ENCODE measurements at places on chromosomes 2 and 18.

DNA sequence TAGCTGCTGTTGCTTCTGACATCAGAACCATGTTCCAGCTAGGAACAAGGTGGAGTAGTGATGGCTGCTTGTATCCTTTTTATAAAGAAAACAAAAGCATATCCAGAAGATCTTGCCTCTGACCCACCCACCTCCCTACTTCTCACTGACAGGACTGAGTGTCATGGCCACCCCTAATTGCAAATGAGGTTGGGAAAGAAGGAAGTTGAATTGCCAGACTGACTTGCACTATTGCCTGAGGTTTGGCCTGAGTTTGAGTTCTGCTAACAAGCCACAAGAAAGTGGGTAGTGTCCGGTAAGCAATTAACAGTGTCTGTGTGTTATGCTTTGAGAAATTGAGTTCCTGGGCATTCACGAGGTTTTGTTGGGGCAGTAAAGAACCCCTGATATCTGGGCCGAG is 22.8 kb downstream of the SGPP2 start:
- DNase-seq: no peak

DNA sequence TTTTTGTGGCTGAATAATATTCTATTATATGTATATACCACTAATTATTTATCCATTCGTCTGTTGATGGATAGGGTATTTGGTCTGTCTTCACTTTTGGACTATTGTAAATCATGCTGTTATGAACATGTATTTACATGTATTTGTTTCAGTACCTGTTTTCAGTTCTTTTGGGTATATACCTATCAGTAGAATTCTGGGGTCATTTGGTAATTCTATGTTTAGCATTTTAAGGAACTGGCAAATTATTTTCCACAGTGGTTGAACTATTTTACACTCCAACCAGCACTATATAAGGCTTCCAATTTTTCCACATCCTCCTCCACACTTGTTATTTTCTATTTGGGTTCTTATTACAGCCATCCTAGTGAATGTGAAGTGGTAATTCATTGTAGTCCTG is 12.4 kb upstream of the TANK start:
- no peak for DNase-seq

- DNase-seq: no peak
These were observed 917 bp upstream of the PRKAG3 start for GRCh38 chr2:218832520-218832919.

GRCh38 chr2:29129586-29130281 is 14.5 kb downstream of the CLIP4 start:
- no peak for DNase-seq

- no peak for DNase-seq
These were observed 937 bp upstream of the LANCL1 start for GRCh38 chr2:210477496-210477895.

DNA sequence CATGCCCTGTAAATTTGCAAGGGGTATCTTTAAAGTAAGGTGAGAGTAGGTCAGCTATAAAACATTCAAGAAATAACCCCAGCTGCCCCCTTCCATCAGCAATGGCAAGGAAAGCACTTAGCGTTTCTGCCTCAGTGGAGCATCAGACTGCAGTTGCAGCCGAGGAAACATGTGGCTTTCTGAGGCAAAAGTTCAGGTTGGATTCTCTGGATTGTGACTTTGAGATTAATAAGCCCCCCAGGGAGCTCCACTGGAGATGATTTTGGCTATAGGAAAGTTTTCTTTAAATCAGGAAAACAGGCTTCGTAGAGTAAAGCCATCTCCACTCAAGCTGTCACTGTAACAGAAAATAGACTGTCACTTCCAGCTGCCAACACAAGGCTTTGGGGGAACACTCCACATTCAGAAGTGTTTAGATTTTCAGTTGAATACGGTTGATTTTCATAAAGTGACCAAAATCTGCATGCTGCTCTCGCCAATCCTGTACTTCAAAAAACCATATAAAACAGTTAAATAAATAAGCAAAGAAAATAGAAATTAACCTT is 15.3 kb upstream of the RIT2 start:
- no peak for DNase-seq

GRCh38 chr2:134254824-134255223 is 952 bp downstream of the MGAT5 start:
- DNase-seq: no peak

DNA sequence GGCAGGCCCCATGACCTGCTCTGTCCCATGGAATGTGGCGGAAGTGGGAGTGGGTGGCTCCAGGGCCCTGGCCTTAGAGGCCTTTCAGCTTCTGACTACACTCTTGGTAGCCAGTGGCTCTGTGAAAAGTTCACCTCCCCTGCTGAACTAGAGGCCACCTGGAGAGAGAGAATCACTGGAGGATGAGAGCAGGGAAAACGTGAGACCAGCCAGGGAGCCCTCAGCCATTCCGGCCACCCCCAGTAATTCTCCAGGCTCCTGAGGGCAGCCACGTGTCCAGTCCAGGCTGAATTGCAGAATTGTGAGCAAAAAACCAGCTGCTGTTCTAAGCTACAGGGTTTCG is 10.5 kb downstream of the COLEC12 start:
- DNase-seq: no peak

DNA sequence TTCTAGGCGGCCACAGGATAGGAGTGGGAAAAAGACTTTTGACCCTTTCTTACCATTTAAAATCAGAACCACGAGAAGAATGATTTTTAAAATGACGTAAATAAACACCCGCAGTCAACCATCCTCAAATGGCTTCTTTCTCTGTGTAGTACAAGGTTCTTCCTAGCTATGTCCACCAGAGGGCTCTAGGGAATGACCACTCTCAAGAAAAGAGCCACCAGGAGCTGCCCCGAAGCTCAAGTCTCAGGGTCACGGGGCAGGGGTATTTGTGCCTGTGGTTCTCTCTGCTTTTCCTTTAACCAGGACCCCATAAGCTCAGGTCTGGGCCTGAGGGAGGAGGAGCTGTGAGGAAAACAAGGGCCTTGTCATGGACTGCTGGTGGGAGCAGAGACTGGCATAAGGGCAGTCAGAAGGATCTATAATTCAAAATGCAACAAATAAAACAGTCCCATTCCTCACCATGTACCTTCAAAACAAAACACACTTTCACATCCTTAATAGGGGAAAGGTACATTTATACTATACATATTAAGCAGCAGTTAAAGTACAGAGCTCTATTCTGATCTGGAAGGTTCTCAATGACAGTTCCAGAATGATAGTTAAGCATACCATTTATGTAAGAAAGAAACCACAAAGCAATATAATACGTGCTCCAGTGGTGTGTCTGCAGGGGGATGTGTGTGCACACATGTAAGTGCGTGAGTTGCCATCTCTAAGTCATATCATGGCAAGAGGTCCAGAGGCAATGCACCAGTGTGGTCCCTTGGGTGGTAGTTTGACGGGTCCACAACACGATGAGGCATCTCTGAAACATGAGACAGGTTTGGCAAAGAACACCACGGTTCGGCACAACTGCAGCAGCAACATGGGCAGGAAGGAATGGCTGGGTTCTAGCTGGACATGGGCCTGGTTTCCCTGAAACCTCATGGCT is 18.6 kb downstream of the LYPD1 start:
- DNase-seq: no peak

GRCh38 chr2:218890369-218890768 is 9.7 kb downstream of the WNT10A start:
- DNase-seq: no peak

DNA sequence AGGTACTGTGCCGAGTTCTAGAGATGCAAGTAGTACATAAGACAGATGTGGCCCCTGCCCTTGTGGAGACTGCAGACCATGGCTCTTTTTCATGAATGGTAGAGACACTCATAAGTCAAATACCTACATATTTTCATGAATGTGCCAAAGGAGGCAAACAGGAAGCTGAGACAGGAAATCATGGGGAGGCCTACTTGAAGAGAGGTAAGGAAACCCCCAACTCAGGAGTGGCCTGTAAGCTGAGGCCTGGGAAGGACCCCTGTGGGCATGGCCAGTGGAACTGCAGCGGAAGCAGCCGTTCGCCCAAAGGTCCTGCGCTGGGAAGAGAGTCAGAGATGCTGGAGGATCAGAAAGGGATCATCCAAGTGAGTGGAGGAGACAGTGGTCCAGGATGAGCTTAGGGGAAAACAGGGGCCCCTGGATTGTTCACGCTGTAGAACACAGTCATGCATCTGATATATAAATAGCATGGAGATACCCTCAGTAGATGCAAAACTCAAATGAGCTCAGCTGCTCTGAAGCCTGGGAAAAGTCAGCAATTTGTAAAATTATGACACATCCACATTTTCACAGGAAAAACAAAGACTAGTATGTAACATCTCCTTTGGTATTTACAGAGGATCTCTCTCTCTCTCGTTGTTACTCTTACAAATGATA is 228.9 kb downstream of the NEDD4L start:
- no peak for DNase-seq

DNA sequence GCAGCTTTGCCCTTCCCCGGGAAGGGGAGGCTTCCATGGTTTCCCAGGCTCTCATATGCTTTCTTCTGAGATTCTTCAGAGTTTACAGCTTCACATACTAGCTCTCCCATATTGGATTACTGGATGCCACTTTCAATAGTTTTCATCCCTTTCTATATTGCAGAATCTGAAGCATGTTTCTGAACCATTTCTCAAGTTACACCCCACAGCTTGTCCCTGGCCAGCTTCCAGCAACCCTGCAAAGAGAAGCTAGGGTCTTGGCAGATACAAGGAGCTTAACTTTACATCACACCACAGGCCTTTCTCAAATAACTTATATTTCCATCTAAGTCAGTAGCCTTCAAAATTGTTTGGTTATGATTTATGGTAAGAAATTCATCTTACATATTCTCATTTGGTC is 39.6 kb downstream of the LHCGR start:
- DNase-seq: no peak

GRCh38 chr18:13493079-13493478 is 233.3 kb downstream of the FAM210A start:
- no peak for DNase-seq

GRCh38 chr2:102518170-102518569 is 45.1 kb downstream of the SLC9A4 start:
- DNase-seq: no peak

- no peak for DNase-seq
These were observed 81.5 kb downstream of the PIGN start for GRCh38 chr18:62105376-62105775.

- DNase-seq: no peak
These were observed 110.3 kb downstream of the NBAS start for GRCh38 chr2:15450808-15451207.

DNA sequence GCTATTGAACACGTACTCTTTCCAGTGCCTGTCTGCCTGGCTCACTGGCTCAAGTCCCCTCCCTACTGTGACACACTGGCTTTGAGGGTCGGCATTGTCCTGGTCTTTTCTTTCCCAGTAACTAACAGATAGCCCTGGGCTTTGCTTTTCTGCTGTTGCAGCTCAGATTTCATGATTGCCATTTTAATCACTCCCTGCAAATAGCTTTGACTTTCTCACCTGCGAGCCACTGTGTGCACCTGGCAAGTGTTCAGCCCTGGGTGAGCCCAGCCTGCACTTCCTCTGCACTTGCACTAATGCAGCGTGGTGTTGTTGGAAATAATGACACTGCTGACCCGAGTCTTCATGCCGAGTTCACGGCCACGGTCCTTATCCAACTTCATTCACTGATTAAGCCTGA is 52.9 kb downstream of the DCDC2C start:
- DNase-seq: no peak

- DNase-seq: no peak
These were observed 414.8 kb downstream of the HRH4 start for GRCh38 chr18:24875286-24875685.

DNA sequence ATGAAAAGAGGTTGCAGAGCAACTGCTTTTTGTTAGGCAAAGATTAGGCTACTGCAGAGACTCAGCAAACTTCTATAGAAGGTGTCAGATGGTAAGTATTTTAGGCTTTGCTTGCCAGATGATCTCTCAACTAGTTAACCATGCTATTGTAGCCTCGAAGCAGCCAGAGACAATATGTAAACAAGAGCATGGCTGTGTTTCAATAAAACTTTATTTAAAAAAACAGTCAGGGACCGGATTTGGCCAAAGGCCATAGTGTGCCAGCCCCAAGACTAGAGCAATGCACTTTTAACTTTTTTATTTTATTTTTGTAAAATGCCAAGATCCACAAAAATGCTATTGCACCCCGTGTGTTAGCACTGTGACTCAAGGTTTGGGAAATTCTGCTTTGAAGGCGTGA is 1.4 kb downstream of the IL37 start:
- DNase-seq: no peak
